ENCODE measurements at places on chromosomes 4 and X. TPM values are rescaled to one million over a fixed set of nuclear protein-coding genes. Genes with fewer than 3 reads are reported as not detected.

ARSJ gene
- 0.28 TPM for total RNA-seq

HMX1 gene
- total RNA-seq: 0.19 TPM

CYLC1 gene
- not detected for total RNA-seq

PPARGC1A gene
- total RNA-seq: 1.7 TPM

ARHGAP36 gene
- 0.22 TPM for total RNA-seq

BST1 gene
- 0.45 TPM for total RNA-seq

USP17L29 gene
- total RNA-seq: not detected

SMIM31 gene
- total RNA-seq: not detected

- no peak for DNase-seq
- H3K27ac ChIP-seq: no peak overlapping the region
- no peaks in the 10 kb centered on the region for H3K4me1 ChIP-seq
- H3K36me3 ChIP-seq: no peaks in the 10 kb centered on the region
These were observed 550.9 kb upstream of the BOD1L1 start for GRCh38 chr4:14178421-14178820.

DNA sequence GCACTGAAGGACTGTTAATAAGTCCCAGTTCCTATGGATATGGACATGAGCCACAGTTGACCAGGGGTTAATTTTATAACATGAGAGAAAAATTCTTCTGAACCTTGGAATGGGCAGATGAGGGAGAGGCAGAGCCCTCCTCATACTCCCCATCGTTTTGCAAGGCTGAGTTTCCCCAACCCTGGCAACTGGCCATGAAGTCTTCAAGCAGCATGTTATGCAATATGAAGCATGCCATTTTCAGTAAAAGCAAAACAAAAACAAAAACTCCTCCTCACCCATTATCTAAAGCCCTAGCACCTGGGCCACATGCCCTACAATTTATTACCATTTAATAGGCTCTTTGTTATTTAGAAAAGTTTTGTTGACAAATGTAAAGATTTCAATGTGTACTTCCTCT, 64.5 kb downstream of the GPC4 start:
- H3K4me3 ChIP-seq: no peak overlapping the region
- H3K4me1 ChIP-seq: peaks cover 20% of the 10 kb centered on the region
- no peaks in the 10 kb centered on the region for H3K36me3 ChIP-seq
- no peaks in the 10 kb centered on the region for H3K27me3 ChIP-seq

GRCh38 chr4:115763051-115763450, 649.6 kb upstream of the NDST4 start:
- no peak overlapping the region for H3K27ac ChIP-seq
- H3K36me3 ChIP-seq: no peaks in the 10 kb centered on the region
- H3K27me3 ChIP-seq: no peaks in the 10 kb centered on the region
- no peak overlapping the region for H3K4me3 ChIP-seq
- no peak for DNase-seq
- H3K4me1 ChIP-seq: no peaks in the 10 kb centered on the region

GRCh38 chr4:85829276-85830051, 354.5 kb downstream of the ARHGAP24 start:
- DNase-seq: no peak
- H3K4me3 ChIP-seq: no peak overlapping the region
- no peaks in the 10 kb centered on the region for H3K27me3 ChIP-seq
- H3K36me3 ChIP-seq: no peaks in the 10 kb centered on the region
- no peak overlapping the region for H3K27ac ChIP-seq

GRCh38 chr4:116413222-116413621, 672.2 kb downstream of the TRAM1L1 start:
- H3K4me1 ChIP-seq: no peaks in the 10 kb centered on the region
- no peaks in the 10 kb centered on the region for H3K36me3 ChIP-seq
- DNase-seq: no peak
- H3K27ac ChIP-seq: no peak overlapping the region
- H3K27me3 ChIP-seq: no peaks in the 10 kb centered on the region
- no peak overlapping the region for H3K4me3 ChIP-seq

DNA sequence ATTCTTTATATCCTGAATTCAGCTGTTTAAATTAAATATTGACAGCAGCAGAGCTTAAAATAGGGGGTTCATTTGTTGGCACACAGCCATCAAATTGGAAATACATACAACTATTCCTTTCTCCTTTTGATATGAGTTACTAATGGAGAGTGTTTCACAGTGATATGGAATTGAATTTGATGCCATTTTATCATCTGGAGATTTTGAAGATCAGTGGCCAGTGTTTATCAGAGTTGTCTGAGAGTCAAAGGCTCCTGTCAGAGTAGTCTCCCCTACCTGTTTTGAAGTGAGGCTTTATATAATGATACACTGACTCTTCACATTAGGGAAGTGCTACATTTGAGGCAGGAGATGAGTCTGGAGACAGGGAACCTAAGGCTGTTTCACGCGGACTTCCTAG, 1286.3 kb downstream of the TECRL start:
- no peak overlapping the region for H3K27ac ChIP-seq
- H3K4me1 ChIP-seq: no peaks in the 10 kb centered on the region
- no peaks in the 10 kb centered on the region for H3K27me3 ChIP-seq
- H3K4me3 ChIP-seq: no peak overlapping the region
- no peak for DNase-seq
- no peaks in the 10 kb centered on the region for H3K36me3 ChIP-seq

DNA sequence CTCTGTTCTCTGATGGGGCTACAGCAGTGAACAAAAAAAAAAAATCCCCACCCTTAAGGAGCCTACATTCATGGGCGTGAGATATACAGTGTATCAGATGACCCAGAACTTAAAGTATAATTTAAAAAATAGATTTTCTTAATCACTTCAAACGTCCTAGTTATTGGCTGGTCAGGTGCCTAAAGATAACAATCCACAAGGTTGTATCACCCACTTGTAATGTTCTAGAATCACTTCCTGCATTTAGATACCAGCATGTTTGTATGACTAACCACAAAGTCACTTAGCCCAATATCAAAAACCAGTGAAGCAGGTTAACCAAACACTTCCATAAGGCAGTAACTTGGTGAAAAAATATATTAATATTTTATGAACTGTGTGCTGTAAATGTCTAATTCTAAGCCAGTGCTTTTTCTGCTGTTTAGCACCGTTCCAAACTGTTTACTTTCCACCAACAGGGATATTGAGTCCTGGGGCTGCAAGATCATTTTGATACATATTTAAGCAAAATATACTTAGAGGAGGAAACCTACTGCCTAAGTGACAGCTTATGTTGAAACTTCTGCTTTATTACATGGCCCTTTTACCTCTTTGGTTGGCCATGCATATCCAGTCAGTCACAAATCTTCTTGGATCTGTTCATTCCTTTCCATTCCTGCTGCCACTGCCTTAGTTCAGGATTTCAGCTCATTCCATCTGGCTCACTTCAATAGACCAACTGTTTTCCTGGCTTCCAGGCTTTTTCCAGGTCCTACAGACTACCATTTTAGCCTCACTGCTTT, 43.3 kb downstream of the CD40LG start:
- H3K27me3 ChIP-seq: no peaks in the 10 kb centered on the region
- DNase-seq: no peak
- H3K4me3 ChIP-seq: no peak overlapping the region
- H3K4me1 ChIP-seq: peaks cover 35% of the 10 kb centered on the region
- no peaks in the 10 kb centered on the region for H3K36me3 ChIP-seq
- no peak overlapping the region for H3K27ac ChIP-seq

All from neural progenitor cell (in vitro differentiated cells).